ENCODE measurements at places on chromosomes 6 and 20.
A peak's percentile ranks its signal among the peaks of the same experiment; 100 is the strongest.

- DNase-seq = no peak
Measured at GRCh38 chr6:8738951-8739350, 303.6 kb upstream of the SLC35B3 start.

- no peak for DNase-seq
Measured at GRCh38 chr6:89644864-89645263, 6.3 kb upstream of the LYRM2 start.

DNA sequence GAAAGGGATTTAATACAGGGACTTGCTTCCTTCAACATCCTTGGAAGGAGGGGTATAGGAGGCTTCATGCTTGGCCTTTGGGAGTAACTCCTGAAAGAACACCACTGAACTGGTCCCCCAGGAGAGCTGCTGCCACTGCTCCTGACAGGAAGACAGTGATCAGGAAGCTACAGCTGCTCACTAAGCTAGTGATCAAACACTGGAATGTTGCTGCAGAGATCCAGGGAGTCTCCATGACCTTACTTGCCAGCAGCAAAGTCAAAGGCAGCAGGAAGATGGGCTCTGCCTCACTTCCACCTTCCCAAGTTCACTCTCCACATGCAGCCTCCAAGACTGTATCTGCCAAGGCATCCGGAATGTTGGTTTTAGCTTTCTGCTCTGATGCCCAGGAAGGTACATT is 31.8 kb downstream of the PIM1 start:
- no peak for DNase-seq

- DNase-seq = no peak
Measured at GRCh38 chr20:39103305-39103704, 141.2 kb downstream of the DHX35 start.

DNA sequence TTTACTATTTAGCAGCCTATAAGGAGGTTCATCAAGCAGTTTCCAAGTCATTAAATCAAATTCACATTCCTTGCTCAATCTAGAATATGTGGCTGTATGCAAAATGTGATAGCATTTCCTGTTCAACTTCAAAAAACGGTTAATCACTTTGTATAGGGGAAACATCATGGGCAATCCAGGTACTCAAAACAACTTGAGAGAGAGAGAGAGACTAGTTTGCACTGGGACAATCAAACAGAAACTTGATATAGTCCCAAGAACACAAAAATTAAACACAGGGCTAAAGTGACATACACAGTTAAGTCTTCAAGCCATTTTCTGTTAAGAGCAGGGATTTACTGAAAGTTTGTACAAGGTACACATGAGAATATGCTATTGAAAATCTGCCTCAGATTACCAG is 7.4 kb downstream of the CPNE1 start:
- DNase-seq = no peak

- no peak for DNase-seq
Measured at GRCh38 chr6:89925826-89926225, 31.6 kb downstream of the GJA10 start.

DNA sequence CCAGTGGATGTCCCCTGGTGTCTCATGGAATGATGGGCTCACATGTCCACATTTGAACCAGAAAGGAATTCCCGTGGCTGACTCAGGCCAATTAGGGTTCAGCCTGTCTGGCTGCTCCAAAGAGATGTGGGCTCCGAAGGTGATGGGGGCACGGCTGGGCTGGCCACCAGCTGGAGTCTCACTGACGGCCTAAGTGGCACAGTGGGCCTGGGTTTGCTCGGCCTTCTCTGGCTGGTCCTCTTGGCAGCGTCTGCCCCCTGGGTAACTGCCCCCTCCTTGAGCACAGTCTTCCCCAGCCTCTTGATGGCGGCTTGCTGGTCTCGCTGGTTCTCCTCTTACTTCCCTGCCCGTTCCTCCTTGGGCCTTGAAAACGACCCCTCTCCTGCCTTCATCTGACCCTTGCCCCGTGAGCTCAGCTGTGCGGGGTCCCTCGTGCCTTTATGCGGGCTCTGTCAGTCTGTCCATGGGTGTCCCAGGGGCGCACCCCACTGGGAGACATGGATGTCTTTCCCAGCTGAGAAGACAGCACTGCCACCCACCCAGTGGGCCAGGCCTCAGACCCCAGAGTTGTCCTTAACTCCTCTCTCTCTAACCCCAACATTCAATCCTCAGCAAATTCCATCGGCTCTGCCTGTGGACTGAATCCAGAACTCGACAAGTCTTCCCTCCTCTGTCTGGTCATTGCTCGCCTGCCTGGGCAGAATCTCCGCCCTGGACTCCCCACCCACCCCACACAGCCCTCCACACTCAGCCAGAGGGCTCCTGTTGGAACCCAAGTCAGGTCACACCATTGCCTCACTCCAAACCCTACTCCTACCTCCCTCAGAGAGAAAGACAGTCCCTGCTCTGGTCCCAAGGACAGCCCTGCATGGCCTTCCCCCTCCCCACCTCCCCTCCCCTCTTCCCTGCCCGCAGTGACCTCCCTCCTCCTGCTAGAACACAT is 78.7 kb downstream of the CEBPB start:
- DNase-seq = no peak

DNA sequence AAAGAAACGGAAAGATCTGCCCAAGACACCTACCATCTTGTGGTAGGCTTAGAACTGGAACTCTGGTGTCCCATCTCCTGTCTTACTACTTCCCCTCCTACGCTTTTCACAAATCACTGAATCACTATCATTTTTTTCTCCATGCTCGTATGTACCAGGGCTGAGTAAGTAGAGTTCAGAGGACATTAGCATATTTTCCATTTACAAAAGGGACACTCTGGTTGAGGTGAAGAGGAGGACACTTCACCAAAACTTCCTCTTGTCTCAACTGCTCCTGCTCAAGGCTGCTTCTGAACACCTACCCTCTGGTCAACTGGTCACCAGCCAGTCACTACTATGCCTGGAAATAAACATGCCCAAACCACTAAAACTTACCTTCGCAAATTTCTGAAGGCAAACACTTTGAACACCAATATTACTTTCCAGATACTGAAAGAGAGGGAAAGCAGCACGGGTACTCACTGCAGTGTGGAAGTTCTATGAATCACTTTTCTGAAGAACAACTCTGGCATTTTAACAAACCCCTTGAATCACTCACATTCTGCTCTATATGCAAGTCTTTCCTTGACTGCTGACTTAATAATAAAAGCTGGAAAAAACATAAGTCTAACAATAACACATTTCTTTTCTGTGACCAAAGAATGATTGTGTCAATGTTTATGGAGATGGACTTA is 123.3 kb downstream of the INSM1 start:
- DNase-seq = no peak

DNA sequence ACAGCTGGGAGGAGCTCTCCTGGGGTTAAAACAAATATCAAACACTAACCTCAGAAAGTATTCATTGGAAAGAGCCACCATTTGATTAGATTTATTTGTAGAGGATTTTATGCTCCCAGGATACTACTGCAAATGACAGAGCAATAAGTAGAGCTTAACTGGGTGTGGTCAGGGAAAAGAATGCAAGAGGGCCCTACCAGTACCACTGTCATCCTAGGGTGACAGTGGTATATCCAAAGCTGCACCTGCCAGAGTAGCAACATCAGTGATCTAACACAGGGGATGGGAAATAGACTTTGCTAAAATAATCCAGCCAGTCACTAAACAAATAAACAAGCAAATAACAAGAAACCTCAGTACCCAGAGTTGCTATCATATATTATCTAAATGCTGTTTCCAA is 29.7 kb downstream of the ERGIC3 start:
- no peak for DNase-seq

GRCh38 chr6:143620447-143620846 is 57.3 kb upstream of the PHACTR2 start:
- DNase-seq = no peak

DNA sequence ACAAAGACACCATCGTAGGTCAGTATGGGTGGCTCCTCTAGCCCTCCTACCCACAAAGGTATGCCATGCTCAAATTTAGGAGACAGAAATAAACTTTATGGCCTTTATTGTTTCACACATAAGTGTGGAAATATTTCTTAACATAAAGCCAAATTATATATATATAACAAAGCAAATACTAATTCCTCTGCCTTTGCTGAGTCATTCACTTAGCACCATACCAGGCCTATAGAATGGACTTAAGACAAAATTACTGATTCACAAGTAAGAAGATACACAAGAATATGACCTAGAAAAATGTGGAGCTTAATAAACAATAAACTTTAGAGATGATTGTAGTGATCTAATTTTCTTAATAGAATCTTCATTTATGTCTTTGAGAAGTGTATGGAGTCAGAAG is 5.2 kb downstream of the FRK start:
- DNase-seq = no peak

- DNase-seq = no peak
Measured at GRCh38 chr20:53097791-53098190, 125.6 kb downstream of the TSHZ2 start.

GRCh38 chr6:169398342-169399105 is 144.9 kb upstream of the THBS2 start:
- DNase-seq = no peak

GRCh38 chr6:44000164-44000842 is 126.9 kb downstream of the MRPL14 start:
- DNase-seq = no peak

- peak; percentile 18 for DNase-seq
Measured at GRCh38 chr20:2693286-2694007, 867 bp downstream of the EBF4 start.

GRCh38 chr20:62487561-62488354 is 12.0 kb upstream of the GATA5 start:
- DNase-seq = no peak

- no peak for DNase-seq
Measured at GRCh38 chr20:33828326-33828844, 17.2 kb downstream of the CHMP4B start.

GRCh38 chr6:161181121-161181520 is 92.7 kb downstream of the AGPAT4 start:
- DNase-seq = no peak

DNA sequence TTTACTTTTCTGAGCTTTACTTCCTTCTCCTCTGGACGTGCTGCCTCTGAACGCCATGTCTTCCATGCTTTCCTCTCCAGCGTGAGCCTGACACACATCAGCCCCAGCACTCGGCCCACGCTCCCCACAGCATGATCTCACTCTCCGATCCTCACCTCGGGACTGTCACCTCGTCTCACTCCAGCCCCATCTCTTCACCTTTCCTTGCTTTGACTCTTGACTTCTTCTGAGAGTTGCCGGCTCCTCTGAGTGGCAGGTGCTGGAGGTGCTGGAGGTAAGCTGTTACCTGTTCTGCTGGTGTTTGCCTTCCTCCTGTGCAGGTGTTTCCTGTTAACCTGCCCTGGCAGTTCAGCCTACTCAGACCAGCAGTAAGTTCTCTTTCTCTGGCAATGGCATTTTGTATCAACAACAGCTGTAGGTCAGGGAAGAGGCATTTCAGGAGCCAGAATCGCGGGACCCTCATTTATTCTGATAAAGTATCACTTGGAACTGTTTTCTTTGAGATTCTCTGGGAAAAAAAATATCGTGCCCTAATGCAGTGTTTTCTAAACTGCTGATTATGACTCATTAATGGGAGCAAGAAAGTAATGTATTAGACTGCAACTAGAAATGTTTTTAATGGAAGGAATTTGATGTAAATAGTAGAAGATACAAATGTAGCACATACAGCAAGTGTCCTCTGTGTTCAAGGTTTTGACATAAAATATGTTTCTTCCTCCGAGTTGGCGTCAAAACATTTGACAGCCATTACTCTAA is 106.5 kb downstream of the ARID1B start:
- DNase-seq = no peak

DNA sequence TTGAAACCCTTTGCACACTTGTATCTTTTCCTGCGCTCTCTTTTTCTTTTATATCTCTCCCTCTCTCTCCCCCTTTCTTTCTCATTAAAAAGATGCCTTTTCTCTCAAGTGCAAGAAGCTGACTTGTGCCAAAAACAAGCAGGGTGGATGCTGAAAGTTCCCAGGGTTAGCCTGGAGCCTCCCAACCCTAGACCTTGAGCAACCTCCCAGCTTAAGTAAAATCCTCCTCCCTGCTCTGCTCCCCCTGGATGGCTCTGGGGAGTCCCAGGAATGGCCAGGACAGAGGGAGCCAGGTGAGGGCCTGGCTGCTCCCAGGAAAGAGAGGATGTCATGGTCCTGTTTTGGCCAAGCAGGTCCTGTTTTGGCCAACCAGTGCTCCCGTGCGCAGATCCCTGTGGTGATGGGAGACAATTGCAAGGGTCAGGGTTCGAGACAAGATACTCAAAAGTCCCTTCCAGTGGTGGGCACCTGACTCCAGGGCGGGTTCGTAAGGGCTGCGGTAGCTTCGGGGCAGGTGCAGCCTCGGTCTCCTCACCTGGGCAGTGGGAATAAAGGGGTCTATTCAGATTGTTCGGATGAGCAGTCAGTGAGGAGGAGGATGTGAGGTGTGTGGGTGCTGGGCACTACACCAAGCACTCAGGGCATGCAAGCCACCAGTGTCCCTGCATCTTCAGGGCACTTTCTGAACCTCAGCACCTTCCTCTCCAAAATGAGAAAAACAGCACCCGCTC is 49.4 kb downstream of the EYA2 start:
- DNase-seq = no peak

- DNase-seq = no peak
Measured at GRCh38 chr6:14618759-14619418, 501.3 kb downstream of the CD83 start.

GRCh38 chr6:140153703-140154102 is 779.3 kb upstream of the CITED2 start:
- DNase-seq = no peak
